ENCODE measurements at places on chromosomes 6 and 20. TPM values are rescaled to one million over a fixed set of nuclear protein-coding genes. Genes with fewer than 3 reads are reported as not detected.

DNA sequence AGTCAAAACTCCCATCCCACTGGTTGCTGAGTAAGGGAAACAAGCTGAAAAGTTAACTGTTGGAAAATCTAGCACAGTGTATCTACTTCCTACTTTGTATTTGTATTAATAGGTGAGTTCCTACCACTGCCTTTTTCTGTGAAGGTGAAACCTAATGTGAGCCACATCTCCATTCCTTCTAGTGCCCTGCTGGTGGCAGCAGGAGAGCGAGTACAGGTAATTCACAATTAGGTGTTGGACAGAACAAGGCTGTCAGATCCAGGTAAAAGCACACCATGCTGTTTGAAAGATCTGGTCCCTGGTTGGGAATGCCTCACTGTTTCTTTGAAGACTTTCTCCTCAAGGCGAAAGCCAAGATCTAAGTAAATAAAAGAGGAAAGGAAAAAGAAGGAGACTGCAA is 528.4 kb downstream of the PKHD1 start:
- H3K27ac ChIP-seq, result no peak overlapping the region
- H3K27me3 ChIP-seq, result no peaks in the 10 kb centered on the region
- DNase-seq, result no peak
- H3K36me3 ChIP-seq, result no peaks in the 10 kb centered on the region
- H3K4me3 ChIP-seq, result no peak overlapping the region

DNA sequence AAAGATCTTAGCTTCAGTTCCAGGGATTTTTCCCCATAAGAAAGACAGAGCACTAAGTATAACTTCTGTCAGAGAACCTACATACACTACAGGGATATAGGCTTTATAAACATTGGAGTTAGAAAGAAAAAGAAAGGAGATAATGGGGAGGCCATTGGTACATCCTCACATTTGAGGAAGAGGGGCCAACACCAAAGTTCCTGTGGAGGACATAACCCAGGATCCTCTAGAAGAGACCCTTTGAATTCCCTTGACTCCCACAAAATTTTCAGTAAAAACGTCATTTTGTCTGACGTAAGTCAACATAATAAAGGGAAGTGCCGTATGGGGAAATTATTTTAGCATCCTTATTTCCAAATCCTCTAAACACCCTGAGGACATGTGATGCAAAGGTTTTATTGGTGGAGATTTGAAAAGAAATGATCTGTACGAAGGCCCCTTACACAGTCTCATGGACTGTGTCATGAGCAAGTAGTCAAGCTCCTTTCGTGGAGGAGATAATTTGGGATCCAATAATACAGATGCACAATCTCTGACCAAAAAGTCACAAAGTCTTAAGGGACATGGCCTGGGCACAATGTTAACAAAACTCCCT is 33.2 kb downstream of the HLA-DRA start:
- H3K4me1 ChIP-seq, result peaks cover 7% of the 10 kb centered on the region
- H3K4me3 ChIP-seq, result no peak overlapping the region
- DNase-seq, result no peak
- H3K27me3 ChIP-seq, result peaks cover 27% of the 10 kb centered on the region
- no peaks in the 10 kb centered on the region for H3K36me3 ChIP-seq

Gene TSHZ2
- 7.1 TPM for total RNA-seq

DNA sequence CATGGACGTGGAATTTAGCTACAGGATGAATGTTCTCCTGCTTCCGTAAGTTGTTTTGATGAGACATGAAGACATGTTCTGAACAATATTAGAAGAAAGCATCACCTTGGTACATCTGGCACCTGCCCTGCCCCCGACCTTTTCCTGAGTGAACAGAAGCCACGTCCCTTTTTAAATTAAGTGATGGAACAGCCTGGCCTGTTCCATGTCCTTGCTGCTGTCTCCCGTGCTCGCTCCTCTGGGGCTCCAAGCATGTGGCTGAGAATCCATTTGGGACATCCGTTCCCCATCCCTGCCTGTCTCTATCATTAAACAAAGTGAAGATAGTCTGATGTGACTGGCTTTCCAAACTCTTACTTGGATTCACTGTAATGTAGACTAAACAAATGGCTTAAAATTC is 36.4 kb downstream of the ERMARD start:
- peaks cover 12% of the 10 kb centered on the region for H3K27me3 ChIP-seq
- no peak for DNase-seq
- H3K4me3 ChIP-seq, result no peak overlapping the region

GRCh38 chr6:105292689-105293339 is 110.1 kb downstream of the PREP start:
- no peaks in the 10 kb centered on the region for H3K27me3 ChIP-seq
- no peak overlapping the region for H3K27ac ChIP-seq

Gene C6orf132
- 0.10 TPM for total RNA-seq

GRCh38 chr20:49386848-49387580 is 95.5 kb downstream of the KCNB1 start:
- H3K36me3 ChIP-seq, result no peaks in the 10 kb centered on the region
- H3K4me1 ChIP-seq, result no peaks in the 10 kb centered on the region
- H3K27ac ChIP-seq, result no peak overlapping the region
- no peak overlapping the region for H3K4me3 ChIP-seq
- no peak for DNase-seq
